ENCODE measurements at places on chromosomes 5 and 9. TPM values are rescaled to one million over a fixed set of nuclear protein-coding genes. Genes with fewer than 3 reads are reported as not detected.

DNA sequence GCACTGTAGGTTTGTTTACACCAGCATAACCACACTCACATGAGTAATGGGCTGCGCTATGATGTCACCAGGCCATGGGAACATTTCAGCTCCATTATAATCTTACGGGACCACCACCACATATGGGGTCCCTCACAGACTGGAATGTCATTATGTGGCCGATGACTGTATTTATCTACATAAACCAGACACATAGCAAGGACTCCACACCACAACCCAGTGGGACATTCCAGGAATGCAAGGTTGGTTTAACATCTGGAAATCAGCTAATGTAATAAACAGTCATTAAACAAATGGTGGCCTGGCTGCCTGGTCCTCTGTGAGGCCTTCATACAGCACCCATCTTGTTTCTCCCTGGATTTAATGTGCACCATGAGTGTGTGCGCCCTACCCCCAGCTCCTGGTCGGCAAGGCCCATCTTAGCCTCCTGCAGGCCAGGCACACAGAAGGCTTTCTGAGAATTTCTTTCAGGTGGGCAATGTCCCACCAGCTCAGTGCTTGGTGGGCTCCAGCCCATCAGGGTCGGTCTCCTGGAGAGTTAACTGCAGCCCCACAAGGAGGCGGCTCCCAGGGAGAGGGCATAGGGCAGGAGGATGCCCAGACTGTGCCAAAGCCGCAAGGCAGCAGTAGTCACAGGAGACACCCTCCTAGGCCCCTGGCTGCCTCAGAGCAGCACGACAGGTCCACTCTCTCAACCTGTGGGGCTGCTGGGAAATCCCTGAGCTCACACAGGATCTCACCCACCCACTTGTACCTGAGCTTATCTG, 35.9 kb upstream of the SARDH start:
- no peak for DNase-seq

The C9orf85 gene
- total RNA-seq, result 9.4 TPM

The BBLN gene
- 89.3 TPM for total RNA-seq

DNA sequence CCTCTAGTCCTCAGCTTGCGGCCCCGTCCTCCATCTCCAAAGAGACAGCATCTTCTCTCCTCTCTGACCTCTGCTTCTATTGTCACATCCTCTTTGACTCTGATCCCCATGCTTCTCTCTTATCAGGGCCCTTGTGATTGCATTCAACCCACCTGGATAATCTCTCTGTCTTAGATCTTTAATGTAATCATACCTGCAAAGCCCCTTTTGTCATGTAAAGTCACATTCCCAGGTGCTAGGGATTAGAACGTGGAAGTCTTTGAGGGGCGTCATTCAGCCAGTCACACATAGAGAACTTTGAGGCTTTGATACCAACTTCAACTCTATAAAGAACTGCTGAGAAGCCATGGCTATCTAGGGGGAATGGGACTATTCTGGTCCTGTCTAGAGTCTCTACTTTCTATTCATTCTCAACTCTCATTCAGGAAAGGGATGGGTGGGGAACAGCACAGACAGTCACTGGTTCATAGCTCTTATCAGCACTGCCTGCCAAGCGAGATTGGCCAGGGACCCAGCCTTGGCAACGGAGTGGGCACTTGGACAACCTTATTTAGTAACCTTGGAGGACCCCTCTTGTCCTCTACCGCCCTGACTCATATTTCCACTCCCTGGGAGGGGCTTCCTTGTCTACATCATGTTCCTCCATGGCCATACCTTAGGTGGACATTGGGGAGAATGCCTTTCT, 29.0 kb downstream of the TAS2R1 start:
- no peak for DNase-seq

- DNase-seq, result no peak
Measured at GRCh38 chr5:117800261-117800660, 1188.1 kb downstream of the DTWD2 start.

DNA sequence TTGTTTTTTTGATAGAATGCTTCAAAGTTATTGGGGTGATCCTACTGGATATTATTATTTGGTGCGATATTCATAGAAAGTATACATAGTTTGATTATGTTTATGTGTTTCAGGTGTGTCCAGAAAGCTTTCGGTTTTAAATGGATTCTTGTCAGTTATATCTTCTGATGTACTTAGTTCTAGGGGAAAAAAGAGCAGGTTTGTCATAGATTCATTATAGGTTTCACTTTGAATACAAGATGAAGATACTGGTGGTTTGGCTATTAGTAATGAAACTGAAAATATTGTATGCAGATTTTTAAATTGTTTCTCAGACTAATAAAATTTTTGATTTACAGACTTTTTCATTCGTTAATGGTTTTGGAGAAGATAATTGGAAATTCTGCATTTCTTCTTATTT, 98.9 kb downstream of the MAN2A1 start:
- no peak for DNase-seq

- no peak for DNase-seq
Measured at GRCh38 chr5:135448071-135448739, 1.1 kb upstream of the DCANP1 start.

The INSL4 gene
- not detected for total RNA-seq

DNA sequence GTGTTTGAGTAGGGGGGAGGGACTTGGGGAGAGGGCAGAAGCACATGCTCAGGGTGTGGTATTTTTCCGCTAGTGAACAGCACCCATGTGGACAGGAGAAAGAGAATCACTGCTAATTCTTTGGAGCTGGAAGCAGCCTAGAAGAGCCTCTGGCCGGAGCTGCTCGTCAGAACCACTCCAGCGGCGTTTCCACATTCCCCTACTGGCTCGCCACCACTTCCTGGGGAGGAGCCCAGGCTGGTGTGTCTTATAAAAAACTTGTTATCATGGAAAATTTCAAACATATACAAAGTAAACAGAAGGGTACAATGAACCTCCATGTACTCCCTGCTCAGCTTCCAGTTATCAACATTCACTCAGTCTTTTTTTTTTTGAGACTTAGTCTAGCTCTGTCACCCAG, 26.7 kb downstream of the LHX2 start:
- DNase-seq, result no peak

The REEP2 gene
- 3.5 TPM for total RNA-seq

DNA sequence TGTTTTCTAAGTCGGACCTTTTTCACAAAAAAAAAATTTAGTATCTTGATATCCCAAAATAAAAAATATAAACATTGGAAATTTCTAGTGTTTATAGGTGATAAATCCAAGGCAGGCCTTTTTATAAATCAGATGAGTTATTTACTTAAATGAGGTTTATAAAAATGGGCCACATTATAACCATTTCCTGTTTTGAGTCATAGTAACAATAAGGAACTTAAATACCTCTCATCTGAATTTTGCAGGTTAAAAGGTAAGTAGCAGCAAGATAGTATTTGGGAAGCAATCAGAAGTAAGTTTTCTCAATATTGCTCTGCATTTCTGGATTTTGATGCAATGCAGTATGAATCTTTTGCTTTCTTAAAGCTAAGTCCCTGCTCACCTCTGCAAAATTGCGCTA, 3.9 kb downstream of the SPTAN1 start:
- DNase-seq, result no peak

The HRH2 gene
- 70.4 TPM for total RNA-seq

DNA sequence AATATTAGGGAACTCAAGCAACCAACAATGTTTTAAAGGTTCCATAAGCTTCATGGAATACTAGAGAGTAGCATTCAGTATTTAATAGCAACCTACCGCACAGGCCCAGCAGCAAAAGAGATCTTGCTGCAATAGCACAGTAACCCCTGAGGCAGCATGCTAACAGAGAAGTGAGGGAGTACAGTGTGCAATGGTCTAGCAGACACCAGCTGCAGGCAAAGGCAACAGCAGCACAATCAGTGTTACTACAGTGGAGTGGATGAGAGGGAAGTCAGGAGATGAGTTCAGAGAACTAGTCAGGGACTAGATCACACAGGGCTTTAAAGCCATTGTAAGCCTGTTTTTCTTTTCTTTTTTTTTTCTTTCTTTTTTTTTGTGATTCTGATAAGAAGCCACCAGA, 2.8 kb downstream of the TICAM2 start:
- DNase-seq, result no peak

GRCh38 chr5:149363936-149364335, 6.1 kb downstream of the PCYOX1L start:
- DNase-seq, result no peak

The PTPRD gene
- not detected for total RNA-seq

DNA sequence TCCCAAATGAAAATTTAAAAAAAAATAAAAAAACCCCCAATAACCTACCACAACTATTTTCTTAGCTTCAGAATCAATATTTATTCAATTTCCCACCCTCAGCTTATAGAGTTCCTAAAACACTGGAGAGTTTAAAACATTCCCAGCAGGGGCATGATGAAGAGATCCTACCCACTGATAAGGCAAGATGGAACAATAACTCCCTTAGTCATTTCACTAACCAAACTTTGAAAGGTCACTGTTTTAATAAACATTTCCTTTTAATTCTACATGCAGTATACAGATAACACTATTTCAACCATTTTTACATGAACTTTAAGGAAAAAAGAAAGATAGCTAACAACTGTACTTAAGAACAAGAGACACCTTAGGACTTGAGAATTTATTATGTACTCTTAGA, 34.9 kb upstream of the ACOT12 start:
- DNase-seq, result no peak

- DNase-seq, result no peak
Measured at GRCh38 chr5:40495237-40495635, 184.5 kb upstream of the PTGER4 start.

DNA sequence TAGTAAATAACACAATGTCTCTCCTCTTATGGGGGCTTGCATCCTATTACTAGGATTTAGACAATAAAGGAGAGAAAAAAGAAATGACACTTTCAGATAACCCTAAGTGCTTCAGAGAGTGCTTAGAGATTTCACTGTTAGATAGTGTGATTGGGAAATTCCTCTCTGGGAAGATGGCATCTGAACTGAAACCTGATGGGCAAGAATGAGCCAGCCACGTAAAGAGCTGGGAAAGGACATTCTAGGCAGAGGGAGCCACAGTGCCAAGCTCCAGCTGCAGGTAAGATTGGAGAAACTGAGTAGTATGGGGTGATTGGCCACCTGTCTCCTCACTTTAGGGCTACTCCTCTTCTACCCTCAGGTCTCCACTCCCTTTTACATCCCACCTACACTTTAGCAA, 14.5 kb downstream of the CDO1 start:
- DNase-seq, result no peak

The FBXL7 gene
- total RNA-seq, result not detected

DNA sequence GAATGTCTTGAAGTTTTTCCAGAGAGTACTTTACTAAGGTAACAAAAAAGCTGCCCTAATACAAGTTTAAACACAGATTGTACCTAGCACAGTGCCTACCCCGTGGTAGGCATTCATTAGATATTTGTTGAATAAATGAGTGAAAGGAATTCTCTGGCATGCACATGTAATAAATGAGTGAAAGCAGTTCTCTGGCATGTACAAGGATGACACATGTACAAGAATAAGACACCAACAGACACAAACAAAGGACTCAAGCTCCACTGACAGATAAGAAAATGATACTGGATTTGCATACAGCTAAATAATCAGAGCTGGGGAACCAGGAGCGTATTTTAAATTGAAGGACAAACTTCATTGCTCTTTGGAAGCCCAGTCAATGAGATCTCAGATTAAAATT, 535.8 kb downstream of the EFNA5 start:
- DNase-seq, result no peak

The LCN6 gene
- not detected for total RNA-seq

DNA sequence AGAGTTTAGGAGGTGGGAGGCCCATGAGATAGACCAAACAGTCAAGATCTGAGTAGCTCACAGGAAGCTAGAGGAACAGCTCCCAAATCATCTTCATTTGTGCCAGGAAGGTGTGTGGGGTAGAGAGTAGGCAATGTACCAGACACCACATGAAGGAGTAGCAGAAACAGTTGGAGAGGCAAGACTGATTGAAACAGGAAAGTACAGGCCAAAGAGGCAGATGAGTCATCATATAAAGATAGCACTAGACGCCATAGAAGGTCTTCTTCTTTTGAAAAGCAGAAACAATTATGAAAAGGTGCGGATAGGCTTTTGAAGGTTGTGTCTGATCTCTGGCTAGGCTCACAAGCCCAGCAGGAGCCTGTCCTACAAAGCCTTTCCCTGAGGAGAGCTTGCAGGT, 62.7 kb upstream of the PALM2AKAP2 start:
- DNase-seq, result no peak

The RAI14 gene
- 2.6 TPM for total RNA-seq

GRCh38 chr5:147893820-147894219, 12.5 kb downstream of the C5orf46 start:
- no peak for DNase-seq

DNA sequence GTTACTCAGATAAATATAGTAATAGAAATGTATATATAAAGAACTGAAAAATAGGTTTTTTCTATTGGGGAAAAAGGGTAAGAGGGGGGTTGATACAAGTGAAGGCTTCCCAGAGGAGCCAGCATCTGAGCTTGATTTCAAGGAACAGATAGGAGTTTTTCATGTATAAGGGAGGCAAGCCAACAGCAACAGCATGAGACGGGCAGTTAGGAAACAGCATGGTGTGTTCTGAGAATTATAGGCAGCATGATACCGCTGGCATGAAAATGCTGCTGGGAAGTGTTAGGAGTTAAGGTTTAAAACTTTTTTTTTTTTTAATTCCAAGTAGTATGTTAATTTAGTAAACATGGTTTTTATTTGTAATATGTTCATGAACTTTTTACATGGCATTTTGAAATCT, 9.7 kb downstream of the CDC37L1 start:
- DNase-seq, result no peak

The ARSI gene
- total RNA-seq, result not detected

DNA sequence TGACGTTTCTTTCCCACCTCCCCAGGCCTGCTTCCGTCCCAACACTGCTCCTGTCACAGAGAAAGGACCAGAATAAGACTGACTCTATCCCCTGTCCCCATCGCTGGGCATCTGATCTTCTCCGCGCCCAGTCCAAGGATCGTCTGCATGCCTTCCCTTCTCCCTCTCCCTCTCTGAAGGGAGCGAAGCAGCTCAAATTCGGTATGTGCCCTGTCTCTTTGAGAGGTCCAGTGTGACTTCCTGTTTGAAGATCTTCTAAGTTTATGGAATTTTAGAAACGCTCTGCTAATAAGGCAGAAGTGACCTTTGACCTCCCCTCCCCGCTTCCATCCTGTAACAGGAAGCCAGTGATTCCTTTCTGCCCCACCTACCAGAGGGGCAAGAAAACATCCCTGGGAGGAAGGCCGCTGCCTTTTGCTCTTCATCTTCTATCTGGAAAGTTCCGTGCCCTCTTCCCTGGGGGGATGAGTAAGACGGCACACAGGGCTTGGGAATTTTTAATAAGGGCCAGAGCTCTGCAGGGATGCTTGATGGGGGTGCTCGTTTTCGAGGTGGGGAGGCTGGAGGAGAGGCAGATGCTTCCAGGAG, 40.7 kb upstream of the RNU6ATAC start:
- no peak for DNase-seq

The SH2D3C gene
- 22.2 TPM for total RNA-seq
